Nephron progenitor cell (in vitro differentiated cells): ENCODE measurements at places on chromosomes 4 and X.

- H3K4me1 ChIP-seq, result peaks cover 19% of the 10 kb centered on the region
- peak overlapping the region; percentile 81 for H3K27ac ChIP-seq
- H3K27me3 ChIP-seq, result peaks cover 7% of the 10 kb centered on the region
- H3K4me3 ChIP-seq, result no peak overlapping the region
Observed at GRCh38 chrX:154401918-154402621, 3.9 kb downstream of the RPL10 start.

- DNase-seq, result no peak
- H3K4me1 ChIP-seq, result no peaks in the 10 kb centered on the region
- H3K36me3 ChIP-seq, result peaks cover 85% of the 10 kb centered on the region
- peak overlapping the region; percentile 57 for H3K27ac ChIP-seq
- H3K27me3 ChIP-seq, result no peaks in the 10 kb centered on the region
Observed at GRCh38 chr4:139314047-139314800, 11.9 kb upstream of the NDUFC1 start.

DNA sequence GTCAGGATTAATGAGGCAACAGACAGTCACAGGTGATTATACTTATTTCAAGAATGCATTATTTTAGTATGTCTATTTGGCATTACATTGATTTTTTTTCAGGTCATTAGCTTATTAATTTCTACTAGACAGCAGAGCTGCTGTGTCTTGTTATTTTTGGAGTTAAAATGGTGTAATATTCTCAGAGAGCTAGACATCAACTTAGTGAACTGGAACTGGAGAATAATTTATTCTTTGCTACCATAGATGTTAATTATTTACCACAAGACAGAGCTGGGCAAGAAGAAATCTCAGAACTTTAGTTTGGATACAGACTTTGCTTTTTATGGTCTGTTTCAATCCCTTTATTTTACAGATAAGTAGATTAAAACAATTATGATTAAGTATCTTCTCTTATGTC is 10.2 kb upstream of the HPGD start:
- H3K36me3 ChIP-seq, result no peaks in the 10 kb centered on the region
- H3K27ac ChIP-seq, result no peak overlapping the region
- peaks cover 12% of the 10 kb centered on the region for H3K27me3 ChIP-seq

- H3K36me3 ChIP-seq, result no peaks in the 10 kb centered on the region
- H3K4me3 ChIP-seq, result no peak overlapping the region
- H3K27ac ChIP-seq, result no peak overlapping the region
- H3K27me3 ChIP-seq, result peaks cover 10% of the 10 kb centered on the region
- H3K4me1 ChIP-seq, result no peaks in the 10 kb centered on the region
Observed at GRCh38 chrX:150163221-150163930, 199.7 kb upstream of the MAMLD1 start.

- no peaks in the 10 kb centered on the region for H3K4me1 ChIP-seq
- no peak overlapping the region for H3K4me3 ChIP-seq
- peaks cover 11% of the 10 kb centered on the region for H3K27me3 ChIP-seq
- no peak overlapping the region for H3K27ac ChIP-seq
- H3K36me3 ChIP-seq, result peaks cover 9% of the 10 kb centered on the region
Observed at GRCh38 chrX:66074920-66075879, 35.3 kb upstream of the VSIG4 start.
